Skeletal muscle cell (primary cell): ENCODE measurements at places on chromosomes 7 and 10.

GRCh38 chr7:94400643-94401427 lies 6.1 kb downstream of the COL1A2 start:
- DNase-seq = no peak

- DNase-seq = no peak
Observed at GRCh38 chr7:88229302-88229995, 9.6 kb upstream of the SRI start.

GRCh38 chr10:18606051-18606695 lies 45.2 kb downstream of the NSUN6 start:
- no peak for DNase-seq

DNA sequence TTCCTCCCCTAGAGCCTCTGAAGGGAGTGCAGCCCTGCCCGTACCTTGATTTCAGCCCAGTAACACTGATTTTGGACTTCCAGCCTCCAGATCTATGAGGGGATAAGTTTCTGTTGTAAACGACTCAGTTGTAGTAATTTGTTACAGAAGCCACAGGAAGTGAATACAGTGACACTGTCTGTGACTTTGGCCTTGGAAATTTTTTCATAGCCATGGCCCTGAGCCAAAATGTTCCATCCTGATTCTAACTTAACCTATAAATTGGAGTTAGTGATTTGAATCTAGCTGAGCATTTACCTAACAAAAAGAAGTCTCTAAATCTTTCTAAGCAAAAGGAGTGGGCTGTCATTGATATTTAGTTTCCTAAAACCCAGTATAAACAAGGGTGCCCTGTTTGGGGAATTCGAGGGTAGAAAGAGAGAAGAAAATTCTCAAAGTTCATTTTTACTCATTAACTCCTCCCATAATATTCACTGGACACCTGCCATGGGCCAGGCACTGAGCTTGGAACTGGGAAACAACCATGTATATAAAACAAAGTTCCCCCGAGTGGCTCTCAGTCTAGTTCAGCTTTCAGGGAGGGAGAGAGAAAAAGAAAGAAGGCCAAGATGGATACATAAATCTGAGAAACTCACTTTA lies 162.3 kb downstream of the SKIDA1 start:
- no peak for DNase-seq

DNA sequence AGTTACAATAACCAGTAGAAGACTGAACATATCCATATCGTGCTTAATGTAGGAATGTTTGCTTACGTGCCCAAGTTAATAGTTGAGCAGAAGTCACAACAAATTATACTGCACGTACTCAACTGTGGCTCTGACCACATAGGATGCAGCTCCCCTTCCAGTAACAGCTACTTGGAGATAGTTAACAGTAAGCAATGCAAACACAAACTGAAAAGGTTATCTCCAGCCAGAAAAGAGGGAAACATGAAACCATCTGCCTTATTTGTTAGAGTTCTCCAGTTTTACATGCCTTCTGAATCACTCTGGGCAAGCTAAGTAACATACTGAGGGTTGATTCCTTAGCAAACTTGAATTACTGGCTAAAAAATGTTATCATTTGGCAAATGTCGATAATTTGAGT lies 9.8 kb downstream of the DHX32 start:
- no peak for DNase-seq

DNA sequence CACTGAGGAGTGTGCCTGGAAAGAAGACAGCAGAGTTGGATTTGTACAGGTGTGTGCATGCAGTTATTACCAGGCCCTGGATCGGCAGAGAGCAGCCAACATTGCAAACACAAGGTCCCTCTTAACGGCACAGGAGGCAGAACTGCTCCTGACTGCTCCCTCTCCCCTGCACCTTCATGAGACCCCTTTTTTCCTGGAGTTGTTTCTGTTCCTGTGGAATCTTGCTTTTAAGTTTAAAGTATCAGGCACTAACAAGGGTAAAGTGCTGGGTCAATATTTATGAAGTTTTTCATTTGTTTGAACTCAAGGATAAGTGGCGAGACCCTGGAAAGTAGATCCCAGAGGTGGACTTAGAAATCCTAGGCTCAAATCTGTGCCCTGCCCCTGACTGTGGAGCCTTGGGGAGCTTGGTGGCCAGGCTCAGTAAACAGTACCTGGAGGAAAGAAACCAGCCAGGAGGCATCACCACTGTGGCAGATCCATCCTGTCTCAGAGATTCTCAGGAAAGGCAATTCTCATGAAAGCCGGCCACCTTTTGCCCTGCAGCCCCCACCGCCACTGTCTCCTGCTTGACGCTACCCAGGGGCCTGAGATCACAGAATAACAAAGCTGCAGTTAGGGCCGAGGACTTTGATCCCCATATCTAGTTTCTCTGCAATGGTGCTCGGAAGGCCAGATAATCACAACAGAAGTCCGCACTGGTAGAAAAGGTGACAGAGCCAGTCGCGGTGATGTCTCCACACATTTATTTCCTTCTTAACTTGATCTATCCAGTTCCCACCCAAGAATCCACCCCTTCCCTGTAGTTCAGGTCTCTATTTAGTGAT lies 36.7 kb downstream of the DDC start:
- DNase-seq = no peak

DNA sequence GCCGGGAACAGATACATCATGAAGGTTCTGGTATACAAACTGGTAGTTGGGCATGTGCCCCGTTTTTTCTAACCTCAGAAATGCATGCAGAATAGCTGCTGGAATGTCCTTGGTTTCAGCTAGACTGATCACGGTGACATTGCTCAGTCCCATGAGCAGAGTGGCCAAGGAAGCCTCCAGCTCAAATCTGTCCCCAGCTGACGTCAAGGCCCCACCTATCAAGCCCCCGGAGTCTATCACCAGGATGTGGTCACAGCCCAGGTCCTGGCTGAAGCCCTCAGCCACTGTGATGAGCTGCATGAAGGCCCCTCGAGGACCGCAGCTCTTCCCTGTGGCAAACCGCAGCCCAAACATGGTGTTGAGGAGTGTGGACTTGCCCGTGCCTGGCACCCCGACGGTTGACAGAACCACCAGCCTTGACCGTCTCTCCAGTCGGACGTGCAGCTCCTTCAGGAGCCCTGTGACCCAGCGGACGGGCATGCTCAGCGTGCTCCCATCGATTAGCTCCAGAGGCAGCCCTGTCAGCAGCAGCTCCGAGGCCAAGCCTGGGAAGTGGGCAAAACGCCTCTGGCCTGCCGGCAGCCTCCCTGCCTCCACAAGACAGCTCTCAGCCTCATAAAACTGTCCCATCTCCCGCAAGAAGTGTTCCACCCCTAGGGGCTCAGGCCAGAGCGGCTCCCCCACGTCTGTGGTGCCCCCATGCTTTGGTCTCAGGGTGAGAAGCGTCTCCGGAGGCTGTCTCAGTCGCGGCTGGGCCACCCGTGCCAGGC lies 7.8 kb upstream of the MRPS24 start:
- no peak for DNase-seq

GRCh38 chr10:78688901-78689583 lies 379.7 kb upstream of the ZMIZ1 start:
- DNase-seq = no peak
